ENCODE measurements at places on chromosomes 5 and 9. TPM values are rescaled to one million over a fixed set of nuclear protein-coding genes. Genes with fewer than 3 reads are reported as not detected.

GLDC gene
- 0.95 TPM for total RNA-seq

SPATA31A6 gene
- not detected for total RNA-seq

GNE gene
- total RNA-seq: 20.5 TPM

ORM2 gene
- total RNA-seq: 0.60 TPM

OLFM1 gene
- total RNA-seq: 36.9 TPM

PTGDS gene
- 96.1 TPM for total RNA-seq

PDE8B gene
- 3.6 TPM for total RNA-seq

FBXL7 gene
- total RNA-seq: 22.6 TPM

CCL21 gene
- 55.8 TPM for total RNA-seq

CRB2 gene
- total RNA-seq: 0.24 TPM

GLIPR2 gene
- total RNA-seq: 20.8 TPM

TXNDC8 gene
- not detected for total RNA-seq

SWI5 gene
- 58.9 TPM for total RNA-seq

GRCh38 chr9:125142560-125143376 lies 560 bp downstream of the SCAI start:
- H3K4me3 ChIP-seq: peak overlapping the region; percentile 87
- no peaks in the 10 kb centered on the region for H3K4me1 ChIP-seq
- no peaks in the 10 kb centered on the region for H3K27me3 ChIP-seq
- H3K27ac ChIP-seq: peak overlapping the region; percentile 80
- H3K36me3 ChIP-seq: no peaks in the 10 kb centered on the region

DNA sequence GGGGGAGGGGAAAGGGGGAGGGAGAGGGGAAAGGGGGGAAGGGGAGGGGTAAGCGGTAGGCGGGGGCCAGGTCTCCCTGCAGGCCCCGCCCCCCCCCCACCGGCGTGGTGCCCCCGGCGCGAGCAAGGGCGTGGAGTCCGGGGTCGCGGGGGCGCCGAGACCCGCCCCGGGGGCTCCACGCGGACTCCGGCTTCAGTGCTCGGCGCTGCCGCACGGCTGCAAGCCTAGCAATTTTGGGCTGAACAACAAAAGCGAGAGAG lies 10.8 kb downstream of the C9orf50 start:
- peaks cover 35% of the 10 kb centered on the region for H3K4me1 ChIP-seq
- no peak for DNase-seq

DNA sequence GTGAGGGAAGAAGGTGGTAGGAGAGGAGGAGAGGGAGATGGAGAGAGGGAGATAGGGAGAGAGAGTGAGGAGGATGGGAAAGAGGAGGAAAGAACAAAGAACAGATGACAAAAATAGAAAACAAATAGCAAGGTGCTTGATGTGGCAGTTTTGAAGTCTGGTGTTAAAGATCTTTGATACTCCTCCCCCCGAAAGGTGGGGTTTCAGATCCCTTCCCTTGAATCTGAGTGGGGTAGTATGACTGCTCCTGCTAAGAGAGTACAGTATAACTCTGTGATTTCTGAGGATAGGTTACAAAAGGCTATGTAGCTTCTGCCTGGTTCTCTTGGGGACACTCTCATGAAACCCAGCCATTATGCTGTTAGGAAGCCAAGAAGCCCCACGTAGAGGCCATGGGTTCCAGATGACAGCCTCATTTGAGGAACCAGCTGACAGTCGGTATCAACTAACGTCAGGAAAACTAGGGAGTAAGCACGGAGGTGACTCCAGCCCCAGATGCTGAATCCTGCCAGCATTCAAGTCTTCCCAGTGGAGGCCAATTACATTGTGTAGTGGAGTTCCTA lies 102.1 kb downstream of the FANCC start:
- no peaks in the 10 kb centered on the region for H3K27me3 ChIP-seq
- no peaks in the 10 kb centered on the region for H3K36me3 ChIP-seq
- DNase-seq: no peak
- H3K27ac ChIP-seq: no peak overlapping the region

- peak overlapping the region; percentile 97 for H3K27ac ChIP-seq
- no peaks in the 10 kb centered on the region for H3K27me3 ChIP-seq
- no peaks in the 10 kb centered on the region for H3K36me3 ChIP-seq
- H3K4me1 ChIP-seq: peaks cover 52% of the 10 kb centered on the region
- DNase-seq: peak; percentile 69
Measured at GRCh38 chr5:172453986-172454357, 353 bp downstream of the SH3PXD2B start.

DNA sequence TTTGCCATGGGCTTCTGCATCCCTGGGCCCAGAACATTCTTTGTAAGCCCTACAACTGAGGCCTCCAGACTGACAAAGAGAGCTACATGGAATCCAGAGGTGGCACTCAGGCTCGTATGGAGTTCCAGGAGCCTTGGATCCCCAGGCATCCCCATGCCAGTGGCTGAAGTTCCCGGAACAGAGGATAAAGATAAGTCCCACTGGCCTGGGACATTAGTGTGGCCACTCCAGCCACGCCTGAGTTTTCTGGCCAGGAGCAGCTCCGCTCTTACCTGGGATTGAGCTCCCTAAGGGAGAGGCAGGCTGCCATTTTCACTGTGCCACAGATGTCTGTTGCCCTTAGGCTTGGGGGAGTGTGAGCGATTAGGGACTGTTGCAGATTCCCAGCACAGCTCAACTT lies 656.3 kb upstream of the FAM174A start:
- H3K4me1 ChIP-seq: no peaks in the 10 kb centered on the region
- H3K36me3 ChIP-seq: no peaks in the 10 kb centered on the region
- H3K27me3 ChIP-seq: no peaks in the 10 kb centered on the region
- DNase-seq: no peak
- H3K27ac ChIP-seq: no peak overlapping the region

- H3K27me3 ChIP-seq: no peaks in the 10 kb centered on the region
- H3K27ac ChIP-seq: no peak overlapping the region
- no peaks in the 10 kb centered on the region for H3K36me3 ChIP-seq
- H3K4me3 ChIP-seq: no peak overlapping the region
Measured at GRCh38 chr5:179316111-179316551, 29.1 kb downstream of the ADAMTS2 start.

GRCh38 chr9:113695440-113695851 lies 180.7 kb upstream of the ZNF618 start:
- H3K4me3 ChIP-seq: no peak overlapping the region
- H3K36me3 ChIP-seq: no peaks in the 10 kb centered on the region
- H3K27me3 ChIP-seq: peaks cover 7% of the 10 kb centered on the region
- no peak for DNase-seq
- no peaks in the 10 kb centered on the region for H3K4me1 ChIP-seq

DNA sequence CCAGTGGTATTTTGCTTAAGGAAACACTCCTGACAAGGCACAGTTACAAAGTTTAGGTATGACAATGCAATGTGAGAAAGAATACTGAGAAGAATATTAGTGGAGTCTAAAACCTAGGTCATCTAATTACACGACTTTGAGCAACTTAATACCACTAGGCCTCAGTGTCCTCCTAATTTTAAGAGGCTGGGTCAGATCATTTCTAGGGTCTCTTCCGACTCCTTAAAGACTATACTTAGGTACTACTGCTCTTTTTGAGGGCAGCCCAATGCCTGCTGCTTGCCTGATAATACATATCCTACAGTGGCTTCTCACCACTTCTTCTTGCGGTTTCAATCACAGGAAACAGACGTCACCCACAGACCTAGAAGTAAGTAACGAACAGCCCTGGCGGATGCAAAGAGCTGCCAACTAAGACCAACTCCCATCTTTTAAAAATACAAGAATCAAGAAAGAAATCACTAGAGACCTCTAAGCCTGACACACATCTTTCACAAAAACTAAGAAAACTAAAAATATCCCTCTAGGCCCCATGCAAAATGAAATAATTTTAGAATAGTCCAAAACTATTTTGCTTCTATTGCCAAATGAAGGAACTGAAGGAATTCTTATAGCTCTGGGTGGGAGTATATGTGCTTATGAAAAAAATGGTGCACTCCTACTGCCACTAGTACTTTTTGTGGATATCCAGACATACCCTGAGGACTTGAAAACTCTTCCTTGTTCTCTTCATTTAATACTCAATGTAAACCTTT lies 13.1 kb downstream of the DIAPH1 start:
- no peak overlapping the region for H3K4me3 ChIP-seq
- no peaks in the 10 kb centered on the region for H3K27me3 ChIP-seq
- peaks cover 3% of the 10 kb centered on the region for H3K4me1 ChIP-seq
- peak; percentile 75 for DNase-seq

- no peaks in the 10 kb centered on the region for H3K27me3 ChIP-seq
- no peaks in the 10 kb centered on the region for H3K36me3 ChIP-seq
- H3K4me3 ChIP-seq: no peak overlapping the region
Measured at GRCh38 chr9:121857928-121858327, 206.5 kb downstream of the DAB2IP start.

DNA sequence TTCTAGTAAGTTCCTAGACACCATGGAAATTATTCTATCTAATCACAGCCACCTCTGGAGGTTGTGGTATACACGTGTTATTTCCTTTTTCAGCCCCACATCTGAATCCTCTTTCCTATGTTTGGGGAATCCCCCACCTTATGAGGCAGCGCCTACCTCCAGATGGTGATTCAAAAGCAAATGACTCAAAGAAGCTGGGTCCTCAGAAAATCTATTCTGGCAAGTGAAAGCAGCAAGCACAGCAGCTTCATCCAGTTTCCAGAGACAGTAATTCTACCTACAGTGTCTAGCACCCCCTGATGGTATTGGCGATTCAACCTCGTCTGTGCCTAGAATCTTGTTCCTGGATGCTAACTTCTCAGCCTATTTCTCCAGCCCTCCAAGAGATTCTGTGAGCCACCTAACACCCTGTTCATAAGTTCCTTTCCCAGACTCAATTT lies 43.0 kb downstream of the STRBP start:
- H3K27ac ChIP-seq: no peak overlapping the region
- H3K4me3 ChIP-seq: no peak overlapping the region
- no peak for DNase-seq
- no peaks in the 10 kb centered on the region for H3K36me3 ChIP-seq
- H3K4me1 ChIP-seq: no peaks in the 10 kb centered on the region

- no peaks in the 10 kb centered on the region for H3K36me3 ChIP-seq
- DNase-seq: no peak
- no peaks in the 10 kb centered on the region for H3K4me1 ChIP-seq
- no peak overlapping the region for H3K4me3 ChIP-seq
Measured at GRCh38 chr5:111722140-111722539, 34.9 kb downstream of the NREP start.

- no peaks in the 10 kb centered on the region for H3K4me1 ChIP-seq
- H3K27ac ChIP-seq: no peak overlapping the region
- no peaks in the 10 kb centered on the region for H3K36me3 ChIP-seq
- no peaks in the 10 kb centered on the region for H3K27me3 ChIP-seq
- H3K4me3 ChIP-seq: no peak overlapping the region
Measured at GRCh38 chr5:155616779-155617392, 603.3 kb downstream of the KIF4B start.

GRCh38 chr9:127112056-127112455 lies 10.4 kb downstream of the ANGPTL2 start:
- no peaks in the 10 kb centered on the region for H3K4me1 ChIP-seq
- no peak for DNase-seq
- H3K36me3 ChIP-seq: no peaks in the 10 kb centered on the region
- H3K4me3 ChIP-seq: no peak overlapping the region

- H3K27me3 ChIP-seq: no peaks in the 10 kb centered on the region
- peak; percentile 28 for DNase-seq
- H3K36me3 ChIP-seq: no peaks in the 10 kb centered on the region
- no peak overlapping the region for H3K4me3 ChIP-seq
- peaks cover 33% of the 10 kb centered on the region for H3K4me1 ChIP-seq
Measured at GRCh38 chr9:121373011-121373729, 3.1 kb upstream of the STOM start.

DNA sequence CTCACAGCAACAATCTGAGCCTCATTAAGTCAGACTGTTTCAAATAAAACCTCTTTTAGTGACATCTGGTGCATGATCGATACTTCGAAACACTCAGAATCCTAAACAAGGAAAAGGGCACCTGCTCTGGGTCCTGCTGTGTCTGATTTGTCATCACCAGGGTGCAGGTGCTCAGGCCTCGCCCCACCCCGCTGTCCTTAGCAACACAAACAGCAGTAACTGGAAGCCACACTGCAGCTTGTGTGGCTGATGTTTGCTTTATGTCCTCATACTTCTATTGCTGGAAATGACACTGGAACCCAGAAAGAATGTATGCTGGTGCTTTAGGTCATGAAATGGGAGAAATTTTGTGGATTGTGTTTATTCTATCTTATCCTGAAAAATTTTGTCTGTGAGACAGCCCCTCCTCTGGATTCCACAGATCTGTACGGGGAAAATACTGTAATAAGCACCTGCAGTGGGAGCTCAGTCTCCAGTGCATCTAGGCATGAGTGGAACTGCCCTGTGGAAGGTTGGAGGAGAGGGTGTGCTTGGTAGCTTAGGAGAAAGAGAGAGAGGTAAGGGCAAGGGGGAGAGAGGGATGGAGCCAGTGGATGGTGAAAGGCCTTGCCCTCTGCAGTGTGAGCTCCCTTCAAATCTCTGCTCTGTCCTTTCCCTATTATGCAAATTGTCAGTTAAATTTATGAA lies 284.2 kb downstream of the SMARCA2 start:
- no peaks in the 10 kb centered on the region for H3K36me3 ChIP-seq
- H3K4me1 ChIP-seq: no peaks in the 10 kb centered on the region
- no peak overlapping the region for H3K4me3 ChIP-seq
- no peak overlapping the region for H3K27ac ChIP-seq
- no peak for DNase-seq

GRCh38 chr5:157047898-157048297 lies 11.0 kb downstream of the HAVCR1 start:
- no peak overlapping the region for H3K4me3 ChIP-seq
- no peak overlapping the region for H3K27ac ChIP-seq
- H3K27me3 ChIP-seq: no peaks in the 10 kb centered on the region
- no peaks in the 10 kb centered on the region for H3K36me3 ChIP-seq
- DNase-seq: no peak

DNA sequence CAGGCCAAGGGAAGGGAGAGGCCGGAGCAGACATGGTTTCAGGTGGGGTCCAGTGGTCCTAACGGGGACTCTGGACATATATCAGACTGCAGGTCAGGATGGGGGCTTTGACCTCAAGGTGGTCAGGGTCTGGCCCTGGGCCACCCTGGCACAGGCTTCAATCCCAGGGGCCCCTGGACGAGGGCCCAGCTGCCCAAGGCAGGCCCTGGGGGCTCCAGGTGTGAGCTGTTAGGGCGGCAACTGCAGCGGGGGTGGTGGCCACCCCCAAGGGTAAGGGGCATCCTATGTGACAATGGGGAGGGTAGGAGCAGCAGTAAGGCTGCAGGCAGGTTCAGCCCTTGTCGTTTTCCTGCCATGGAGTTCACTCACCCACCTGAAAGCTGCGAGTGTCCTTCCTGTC lies 45.4 kb upstream of the CLPTM1L start:
- no peak overlapping the region for H3K27ac ChIP-seq
- no peak for DNase-seq
- no peaks in the 10 kb centered on the region for H3K36me3 ChIP-seq
- peaks cover 14% of the 10 kb centered on the region for H3K27me3 ChIP-seq

- H3K36me3 ChIP-seq: no peaks in the 10 kb centered on the region
- no peak for DNase-seq
- H3K27ac ChIP-seq: no peak overlapping the region
- no peaks in the 10 kb centered on the region for H3K27me3 ChIP-seq
Measured at GRCh38 chr9:18980189-18980588, 52.8 kb downstream of the SAXO1 start.

All from adrenal gland (tissue), 19 donors.